ENCODE measurements at places on chromosomes 5 and 9. TPM values are rescaled to one million over a fixed set of nuclear protein-coding genes. Genes with fewer than 3 reads are reported as not detected.

GDA gene
- not detected for total RNA-seq

SV2C gene
- 0.43 TPM for total RNA-seq

DIPK1B gene
- total RNA-seq: 69.9 TPM

CATSPER3 gene
- total RNA-seq: not detected

CEL gene
- 0.31 TPM for total RNA-seq

WNK2 gene
- total RNA-seq: 5.8 TPM

GPRIN1 gene
- 19.9 TPM for total RNA-seq

TAF11L11 gene
- not detected for total RNA-seq

Measured in G401 (cell line).